Brain (organoid and tissue), 16 donors: ENCODE measurements at places on chromosomes 1 and 21. TPM values are rescaled to one million over a fixed set of nuclear protein-coding genes. Genes with fewer than 3 reads are reported as not detected.

Gene LRRC38
- 0.24 TPM for polyA plus RNA-seq

Gene FAAH
- 25.0 TPM for polyA plus RNA-seq

Gene TYW3
- polyA plus RNA-seq = 5.3 TPM

Gene GJA9
- polyA plus RNA-seq = not detected

Gene SHISAL2A
- polyA plus RNA-seq = 1.6 TPM
